Tongue (tissue), 3 donors: ENCODE measurements at places on chromosomes 3 and 15. TPM values are rescaled to one million over a fixed set of nuclear protein-coding genes. Genes with fewer than 3 reads are reported as not detected.

MKRN3 gene
- total RNA-seq = 2.7 TPM

C3orf22 gene
- not detected for total RNA-seq

MRPS25 gene
- total RNA-seq = 28.3 TPM

TUSC7 gene
- not detected for total RNA-seq

NR2E3 gene
- total RNA-seq = 2.2 TPM

CADPS gene
- 13.3 TPM for total RNA-seq

KLHL6 gene
- 4.2 TPM for total RNA-seq

HYKK gene
- 6.9 TPM for total RNA-seq

ZBTB47 gene
- 41.5 TPM for total RNA-seq

APOD gene
- total RNA-seq = 34.5 TPM

PPP2R3A gene
- total RNA-seq = 117 TPM

COLQ gene
- total RNA-seq = 12.1 TPM

ADAMTSL3 gene
- total RNA-seq = 29.2 TPM

EPHA6 gene
- total RNA-seq = 1.1 TPM

GOLGA8G gene
- total RNA-seq = not detected

CAMKV gene
- 0.51 TPM for total RNA-seq

NOX5 gene
- total RNA-seq = not detected

CACNA2D2 gene
- total RNA-seq = 4.3 TPM

RASGRP1 gene
- total RNA-seq = 2.1 TPM

MIX23 gene
- 19.7 TPM for total RNA-seq

TF gene
- 26.7 TPM for total RNA-seq

C3orf62 gene
- total RNA-seq = 4.1 TPM

LRRC34 gene
- 4.3 TPM for total RNA-seq

SERPINI1 gene
- total RNA-seq = 7.7 TPM

TSPAN3 gene
- 373 TPM for total RNA-seq

DISP2 gene
- total RNA-seq = 4.1 TPM

RTP3 gene
- not detected for total RNA-seq

GOLGA8S gene
- 0.21 TPM for total RNA-seq

SERINC4 gene
- 0.10 TPM for total RNA-seq

DMXL2 gene
- 40.0 TPM for total RNA-seq

PDZRN3 gene
- 35.6 TPM for total RNA-seq

ATP11B gene
- total RNA-seq = 114 TPM

ITGA11 gene
- total RNA-seq = 6.3 TPM

TM4SF18 gene
- 11.2 TPM for total RNA-seq

EXD1 gene
- total RNA-seq = not detected

PPM1M gene
- 9.9 TPM for total RNA-seq

GRK7 gene
- not detected for total RNA-seq

ZBBX gene
- total RNA-seq = not detected

EPM2AIP1 gene
- total RNA-seq = 34.8 TPM

CKMT1A gene
- total RNA-seq = 0.31 TPM

DNASE1L3 gene
- not detected for total RNA-seq

MEIS2 gene
- total RNA-seq = 42.1 TPM

SFMBT1 gene
- 32.9 TPM for total RNA-seq

P2RY13 gene
- total RNA-seq = 1.2 TPM
